Fibroblast of skin of left quadriceps (primary cell): ENCODE measurements at places on chromosomes 13 and 19.
A peak's percentile ranks its signal among the peaks of the same experiment; 100 is the strongest.

GRCh38 chr19:4597975-4598671 is 38.6 kb upstream of the SEMA6B start:
- no peak for DNase-seq

- DNase-seq: no peak
These were observed 55.7 kb downstream of the COL4A1 start for GRCh38 chr13:110251193-110251819.

GRCh38 chr19:32294871-32295438 is 50.5 kb upstream of the ZNF507 start:
- DNase-seq: no peak

DNA sequence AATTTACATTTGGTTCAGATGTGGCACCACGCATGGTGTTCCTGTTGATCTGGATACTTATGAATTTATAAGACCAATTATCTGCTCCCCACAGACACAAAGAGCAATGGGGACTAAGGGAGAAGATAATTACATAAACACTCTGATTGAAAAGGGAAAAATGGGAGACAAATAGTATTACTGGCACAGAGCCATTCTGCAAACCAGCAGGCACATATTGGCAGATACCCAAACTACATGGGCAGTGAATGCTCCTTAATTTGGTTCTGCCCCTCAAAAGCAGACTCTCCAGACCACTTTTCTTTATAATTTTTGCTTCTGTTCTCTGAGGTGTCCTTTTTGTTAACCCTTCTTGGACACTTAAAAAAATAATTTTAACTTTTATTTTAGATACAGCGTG is 1674.2 kb downstream of the PCDH9 start:
- DNase-seq: no peak

DNA sequence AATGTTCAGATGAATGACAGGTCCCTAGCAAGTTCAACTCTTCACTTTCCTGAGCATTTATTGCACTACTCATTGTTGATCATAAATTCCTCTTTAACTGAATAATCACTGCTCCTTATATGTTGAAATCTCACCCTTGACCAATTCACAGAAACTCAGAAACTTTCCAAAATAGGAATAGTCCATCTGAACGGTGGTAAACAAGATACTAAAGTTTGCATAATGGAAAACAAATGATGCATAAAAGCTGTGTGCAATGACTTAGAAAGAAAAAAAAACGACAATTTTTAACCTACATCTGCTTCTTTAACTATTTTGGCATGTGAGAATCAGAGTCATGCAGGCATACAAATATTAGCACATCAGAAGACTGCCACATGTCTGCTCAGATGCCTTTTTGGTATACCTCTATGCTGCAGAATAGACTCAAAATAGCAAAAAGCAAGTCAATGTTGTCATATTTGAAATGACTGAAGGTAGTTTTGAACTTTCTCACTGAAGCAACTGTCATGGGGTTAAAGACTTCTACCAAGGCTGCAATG is 34.8 kb downstream of the SLC10A2 start:
- DNase-seq: no peak

DNA sequence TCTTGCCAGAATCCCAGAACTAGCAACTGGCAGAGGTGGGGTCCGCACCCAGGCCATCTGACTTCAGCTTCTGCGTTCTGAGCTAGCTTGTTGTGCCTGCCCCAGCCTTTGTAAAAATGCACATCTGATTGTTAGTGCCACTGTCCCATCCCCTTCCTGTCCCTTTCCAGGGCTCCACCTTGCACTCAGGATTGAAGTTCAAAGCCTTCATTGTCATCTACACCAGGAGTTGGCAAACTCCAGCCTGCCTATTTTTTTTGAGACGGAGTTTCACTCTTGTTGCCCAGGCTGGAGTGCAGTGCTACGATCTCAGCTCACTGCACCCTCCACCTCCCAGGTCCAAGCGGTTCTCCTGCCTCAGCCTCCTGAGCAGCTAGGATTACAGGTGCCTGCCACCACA is 2.9 kb downstream of the THOP1 start:
- DNase-seq: no peak

DNA sequence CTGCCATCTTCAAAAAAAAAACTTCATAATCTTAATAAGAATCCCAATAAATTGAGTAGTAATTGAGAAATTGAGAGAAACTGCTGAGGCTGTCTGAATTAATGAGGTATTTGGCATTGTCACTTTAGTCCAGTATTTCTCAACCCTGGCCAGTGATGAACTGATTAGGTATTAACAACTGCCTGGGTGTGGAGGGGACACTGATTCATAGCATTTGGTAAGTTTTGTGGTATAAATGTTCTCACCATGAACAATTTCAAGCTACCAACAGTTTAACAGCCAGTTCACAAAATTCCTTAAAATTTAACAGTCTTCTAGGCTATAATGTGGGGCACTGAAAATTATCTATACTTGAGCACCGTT is 18.3 kb downstream of the GPC6 start:
- no peak for DNase-seq

GRCh38 chr13:84208246-84208910 is 326.1 kb upstream of the SLITRK1 start:
- no peak for DNase-seq

DNA sequence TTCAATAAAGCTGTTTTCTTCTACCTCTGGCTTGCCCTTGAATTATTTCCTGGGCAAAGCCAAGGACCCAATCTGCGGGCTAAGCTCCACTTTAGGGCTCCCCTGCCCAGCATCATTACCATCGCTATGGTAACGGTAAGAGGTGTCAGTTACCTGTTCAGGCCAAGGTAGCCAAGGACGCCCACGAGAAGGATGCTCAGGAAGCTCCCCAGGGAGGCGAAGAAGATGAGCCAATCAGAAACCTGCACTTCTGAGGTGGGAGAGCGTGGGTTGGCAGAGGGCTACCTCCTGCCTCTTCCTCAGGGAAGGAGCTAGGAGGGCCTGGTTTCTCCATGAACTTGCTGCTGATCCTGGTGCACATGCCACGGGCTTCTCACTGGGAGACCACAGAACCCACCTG is 24.7 kb downstream of the IL12RB1 start:
- no peak for DNase-seq

DNA sequence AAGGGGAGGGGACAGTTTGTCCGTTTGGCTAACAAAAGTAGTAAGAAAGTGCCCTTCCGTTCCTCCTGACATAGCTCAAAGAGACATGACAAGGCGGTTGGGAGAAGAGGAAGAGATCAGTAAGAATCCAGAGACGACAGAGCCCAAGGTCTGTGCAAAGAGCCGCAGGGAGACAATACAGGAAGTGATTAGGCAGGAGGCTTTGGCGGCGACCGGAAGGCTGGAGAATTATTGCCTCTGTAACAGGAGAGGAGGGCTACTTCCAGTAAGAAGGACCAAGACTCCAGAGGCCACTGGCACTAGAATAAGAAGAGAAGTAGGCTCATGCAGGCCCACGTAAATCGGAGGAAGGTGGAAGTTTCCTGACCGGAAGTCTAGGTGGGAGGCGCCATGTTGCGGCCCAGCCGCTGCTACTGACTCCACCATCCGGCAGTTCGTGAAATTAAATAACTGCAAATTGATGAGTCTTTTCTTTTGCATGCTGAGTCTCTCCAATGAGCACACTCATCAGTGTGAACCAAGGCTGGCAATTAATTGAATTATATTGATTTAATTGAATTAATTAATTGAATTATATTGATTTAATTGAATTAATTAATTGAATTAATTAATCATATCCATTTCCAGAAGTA is 9.9 kb downstream of the RFX2 start:
- no peak for DNase-seq

DNA sequence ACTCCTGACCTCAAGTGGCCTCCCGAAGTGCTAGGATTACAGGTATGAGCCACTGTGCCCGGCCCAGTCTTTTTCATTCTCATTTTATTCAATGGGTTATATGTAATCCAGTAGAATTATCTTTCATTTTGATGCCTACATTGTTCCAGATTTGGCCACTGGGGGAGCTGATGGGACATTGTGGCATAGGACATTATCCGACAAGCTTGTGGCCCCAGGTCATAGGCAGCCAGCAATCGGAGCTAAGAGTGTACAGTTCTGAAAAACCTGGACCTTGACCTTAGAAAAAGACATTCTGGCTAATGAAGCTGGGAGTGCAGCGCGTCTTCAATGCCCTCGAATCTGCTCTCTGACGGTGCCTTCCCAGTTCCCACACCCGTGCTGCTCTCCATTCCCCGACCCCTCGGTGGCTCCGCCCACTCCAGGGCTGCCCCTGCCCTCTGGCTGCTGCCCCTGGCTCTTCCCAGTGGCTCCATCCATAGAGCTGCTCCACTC is 108.7 kb downstream of the TEX29 start:
- DNase-seq: no peak

DNA sequence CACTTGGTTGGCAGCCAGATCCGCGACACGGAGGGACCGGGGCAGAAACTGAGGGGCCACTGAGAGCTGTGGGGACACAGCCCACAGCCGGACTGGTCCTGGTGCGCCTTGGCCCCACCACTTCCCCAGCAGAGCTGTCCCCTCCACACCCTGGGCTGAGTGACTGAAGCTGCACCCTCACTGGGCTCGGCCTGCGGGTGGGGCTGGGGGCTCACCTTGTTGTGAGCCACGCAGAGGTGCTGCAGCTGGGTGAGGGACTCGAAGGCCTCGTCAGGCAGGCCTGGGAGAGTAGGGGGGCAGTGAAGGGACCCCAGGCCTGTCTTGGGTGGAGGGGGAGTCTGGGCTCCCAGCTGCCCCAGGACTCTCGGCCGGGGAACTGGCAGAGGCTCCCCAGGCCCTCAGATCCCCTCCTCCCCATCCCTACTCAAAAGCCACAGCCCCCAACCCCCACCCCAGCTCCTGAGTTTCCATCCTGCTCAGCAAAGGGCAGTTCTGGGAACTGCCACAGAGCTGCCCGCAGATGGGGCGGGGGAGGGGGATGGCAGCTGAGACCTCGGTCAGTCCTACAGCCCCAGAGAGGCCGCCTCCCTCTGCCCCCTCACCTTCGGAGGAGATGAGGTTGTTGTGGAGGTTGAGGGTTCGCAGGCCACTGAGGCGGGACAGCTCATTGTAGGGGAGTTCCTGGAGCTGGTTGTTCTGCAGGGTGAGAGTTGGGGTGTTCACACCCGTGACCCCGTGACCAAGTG is 2.3 kb downstream of the PODNL1 start:
- DNase-seq: no peak

- DNase-seq: no peak
These were observed 1.6 kb downstream of the BRSK1 start for GRCh38 chr19:55285229-55285890.

GRCh38 chr13:78160793-78161192 is 242.2 kb upstream of the EDNRB start:
- peak; percentile 57 for DNase-seq

- peak; percentile 71 for DNase-seq
These were observed 104.2 kb downstream of the ITGBL1 start for GRCh38 chr13:101556676-101557123.

GRCh38 chr13:110950819-110951570 is 36.1 kb upstream of the ANKRD10 start:
- DNase-seq: no peak

DNA sequence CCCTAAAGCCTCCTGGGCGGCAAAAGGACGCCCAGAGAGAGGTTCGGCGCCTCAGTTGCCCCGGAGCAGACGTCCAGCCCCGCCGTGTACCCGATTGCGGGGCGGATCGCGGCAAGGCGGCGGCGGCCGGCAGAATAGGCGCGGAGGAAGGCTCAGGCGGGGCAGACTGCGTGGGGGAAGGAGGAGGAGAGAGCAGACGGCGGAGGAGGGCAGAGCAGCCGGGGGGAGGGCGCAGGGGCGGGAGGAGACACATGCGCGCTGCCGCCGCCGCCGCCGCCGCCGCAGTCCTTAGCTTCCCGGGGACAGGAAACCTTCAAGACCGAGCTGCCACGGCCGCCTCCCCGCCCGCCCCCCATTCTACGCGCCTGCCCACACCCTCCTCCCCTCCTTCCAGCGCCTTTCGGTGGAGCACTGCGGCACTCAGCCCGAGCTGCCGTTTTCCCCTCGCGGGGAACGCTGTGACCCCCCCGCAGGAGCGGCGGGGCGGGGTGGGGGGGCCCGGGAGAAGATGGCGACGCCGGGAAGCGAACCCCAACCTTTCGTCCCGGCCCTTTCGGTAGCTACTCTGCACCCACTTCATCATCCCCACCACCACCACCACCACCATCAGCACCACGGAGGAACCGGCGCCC is at the start of gene LRCH1:
LRCH1 (plus strand) TSS at position 282 of the 632 bp plus-strand sequence; CDS start at position 509, 227 bp downstream.
- DNase-seq: peak; percentile 76

- DNase-seq: no peak
These were observed 43.3 kb downstream of the SPATA13 start for GRCh38 chr13:24203811-24204210.

- no peak for DNase-seq
These were observed 25.5 kb downstream of the FGF21 start for GRCh38 chr19:48780631-48781391.

GRCh38 chr19:40411125-40411842 is 1.9 kb downstream of the PRX start:
- no peak for DNase-seq

DNA sequence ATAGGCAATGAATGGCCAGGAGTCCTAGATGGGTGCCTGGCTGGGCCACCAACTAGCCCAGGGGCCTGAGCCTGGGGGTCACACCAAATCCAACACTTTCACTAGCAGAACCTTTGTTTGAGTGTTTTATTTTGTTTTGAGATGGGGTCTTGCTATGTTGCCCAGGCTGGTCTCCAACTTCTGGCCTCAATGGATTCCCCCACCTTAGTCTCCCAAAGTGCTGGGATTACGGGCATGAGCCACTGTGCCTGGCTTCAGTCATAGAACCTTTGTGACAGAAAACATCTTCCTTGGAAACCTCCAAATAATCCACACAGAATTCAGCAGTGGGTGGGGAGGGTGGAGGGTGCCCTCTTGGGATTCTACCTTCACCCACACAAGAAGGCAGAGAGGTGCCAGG is 6.1 kb downstream of the PRKACA start:
- DNase-seq: no peak

DNA sequence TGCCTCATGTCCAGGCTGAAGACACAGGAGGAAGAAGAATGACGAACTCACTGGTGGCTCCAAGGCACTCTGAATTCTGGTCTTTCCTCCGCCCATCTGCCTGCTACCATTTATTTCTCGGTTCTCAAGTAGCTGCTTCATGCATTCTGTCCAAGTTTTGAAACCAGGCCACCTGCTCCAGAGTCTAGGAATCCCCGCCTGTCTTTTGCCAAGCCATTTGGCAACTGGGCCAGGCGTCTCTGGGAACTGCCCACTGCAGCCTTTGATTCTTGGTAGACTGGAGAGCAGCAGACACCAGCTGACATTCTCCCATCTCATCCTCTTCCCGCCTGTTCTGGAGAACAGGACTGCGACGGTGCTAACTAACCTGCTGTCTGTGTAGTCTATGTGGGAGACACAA is 10.8 kb downstream of the SLC35E1 start:
- DNase-seq: no peak

- no peak for DNase-seq
These were observed 14.6 kb downstream of the JOSD2 start for GRCh38 chr19:50496189-50497021.

DNA sequence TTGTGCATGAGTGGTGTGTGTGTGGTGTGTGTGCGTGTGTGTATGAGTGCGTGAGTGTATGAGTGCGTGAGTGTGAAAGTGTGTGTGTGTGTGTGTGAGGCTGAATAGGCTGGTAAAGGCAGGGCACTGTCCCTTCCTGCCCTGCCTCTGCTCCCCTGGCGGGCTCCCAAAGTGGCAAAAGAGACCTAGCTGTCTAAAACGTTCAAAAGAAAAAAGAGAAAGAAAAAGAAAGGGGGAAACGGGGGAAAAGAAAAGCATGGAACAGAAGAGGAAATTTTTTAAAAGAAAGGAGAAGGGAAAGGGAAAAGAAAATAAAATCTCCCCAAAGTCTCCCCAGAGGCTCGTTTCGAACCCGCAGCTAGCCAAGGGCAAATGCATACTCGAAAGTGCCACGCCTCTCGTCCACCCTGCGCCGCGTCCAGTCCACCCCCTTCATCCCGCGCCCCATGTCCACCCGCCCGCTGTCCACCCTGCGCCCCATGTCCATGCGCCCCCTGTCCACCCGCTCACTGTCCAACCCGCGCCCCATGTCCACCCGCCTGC is 37.0 kb upstream of the FLT1 start:
- no peak for DNase-seq
